H9 (cell line): ENCODE measurements at places on chromosomes 5 and 9.
A peak's percentile ranks its signal among the peaks of the same experiment; 100 is the strongest.

DNA sequence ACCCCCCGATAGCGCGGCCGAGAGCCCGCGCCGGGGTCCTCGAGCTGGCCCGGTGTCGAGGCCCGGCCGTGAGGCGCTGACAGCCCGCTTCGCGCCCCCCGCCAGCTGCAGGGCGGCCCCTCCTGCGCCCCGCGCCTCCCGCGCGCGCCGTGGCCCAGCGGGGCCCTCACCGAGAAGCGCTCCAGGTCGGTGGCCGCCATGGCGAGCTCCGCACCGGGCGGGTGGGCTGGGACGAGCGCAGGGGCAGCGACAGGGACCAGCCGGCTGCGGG is 166 bp downstream of the SEPTIN8 start:
- no peak for DNase-seq

DNA sequence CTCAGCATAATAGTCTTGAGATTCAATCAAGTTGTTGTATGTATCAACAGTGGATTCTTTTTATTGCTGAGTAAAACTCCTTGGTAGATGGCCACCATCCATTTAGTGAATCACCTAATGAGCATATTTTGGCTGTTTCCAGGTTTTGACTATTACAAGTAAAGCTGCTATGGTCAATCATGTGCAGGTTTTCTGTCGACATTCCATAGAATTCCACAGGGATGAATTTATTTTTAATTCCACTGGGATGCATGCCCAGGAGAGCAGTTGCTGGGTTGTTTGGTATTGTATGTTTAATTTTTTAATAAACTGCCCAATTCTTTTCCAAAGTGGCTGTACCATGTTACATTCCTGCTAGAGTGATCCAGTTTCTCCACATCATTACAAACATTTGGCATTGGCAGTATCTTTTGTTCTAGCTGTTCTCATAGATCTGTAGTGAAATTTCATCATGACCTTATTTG is 10.5 kb upstream of the S1PR3 start:
- DNase-seq = no peak

DNA sequence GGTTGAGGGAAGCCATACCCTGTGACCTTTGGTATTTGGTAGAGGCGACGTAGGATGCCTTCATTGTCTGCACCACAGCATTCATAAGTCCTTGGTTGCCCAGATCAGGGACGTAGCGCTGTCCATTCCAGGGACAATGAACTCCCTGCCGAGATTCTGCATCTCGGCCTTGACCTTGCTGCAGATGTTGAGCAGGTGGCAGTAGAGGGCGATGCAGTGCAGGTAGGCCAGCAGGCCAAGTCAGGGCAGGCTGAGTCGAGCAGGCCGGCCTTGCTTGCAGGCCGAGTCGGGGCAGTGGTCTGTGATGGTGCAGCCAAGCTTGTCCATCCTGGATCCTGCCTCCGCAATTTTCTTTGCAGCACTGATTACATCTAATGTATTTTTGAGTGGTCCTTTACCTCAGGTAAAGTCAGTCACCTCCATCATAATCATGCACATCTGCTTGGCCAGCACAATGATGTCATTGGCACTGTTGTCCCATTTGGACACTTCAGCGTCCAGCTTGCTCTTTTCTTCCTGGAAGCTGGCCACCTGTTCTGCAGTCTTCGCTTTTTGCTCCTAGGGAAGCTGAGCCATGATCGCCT is 93.4 kb upstream of the CCDC112 start:
- peak; percentile 83 for DNase-seq

DNA sequence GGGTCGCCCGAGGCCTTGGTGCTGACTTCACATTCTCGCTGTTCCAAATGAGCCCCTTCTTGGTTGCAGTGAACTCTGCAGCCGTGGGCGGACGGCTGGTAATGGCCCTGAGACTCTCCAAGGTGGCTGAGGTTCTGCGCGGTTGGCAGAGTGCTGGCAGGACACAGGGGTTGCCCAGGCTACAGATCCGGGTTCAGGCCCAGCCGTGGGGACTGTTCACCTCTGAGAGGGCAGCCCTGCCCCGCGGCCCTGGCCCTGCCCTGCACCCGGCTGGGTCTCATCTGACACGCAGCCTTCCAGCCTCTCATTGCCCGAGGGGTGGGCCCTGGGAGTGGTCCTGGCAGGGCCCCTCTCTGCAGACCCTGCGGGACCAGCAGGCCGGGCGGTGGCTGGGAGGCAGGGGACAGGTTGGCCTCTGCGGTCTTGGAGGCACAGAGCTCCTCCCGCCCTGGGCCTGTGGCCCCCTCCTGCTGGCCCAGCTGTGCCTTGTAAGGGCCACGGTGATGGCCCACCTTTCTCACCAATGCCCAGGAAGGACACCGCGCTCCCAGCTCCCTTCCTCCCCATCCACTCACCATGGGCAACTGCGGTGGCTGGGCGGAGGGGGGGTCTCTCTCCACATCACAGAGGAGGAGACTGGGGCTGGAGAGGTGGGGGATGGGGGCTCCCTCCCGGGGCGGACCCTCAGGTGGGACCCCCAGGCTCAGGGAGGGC is 51.6 kb downstream of the AHRR start:
- DNase-seq = peak; percentile 46

DNA sequence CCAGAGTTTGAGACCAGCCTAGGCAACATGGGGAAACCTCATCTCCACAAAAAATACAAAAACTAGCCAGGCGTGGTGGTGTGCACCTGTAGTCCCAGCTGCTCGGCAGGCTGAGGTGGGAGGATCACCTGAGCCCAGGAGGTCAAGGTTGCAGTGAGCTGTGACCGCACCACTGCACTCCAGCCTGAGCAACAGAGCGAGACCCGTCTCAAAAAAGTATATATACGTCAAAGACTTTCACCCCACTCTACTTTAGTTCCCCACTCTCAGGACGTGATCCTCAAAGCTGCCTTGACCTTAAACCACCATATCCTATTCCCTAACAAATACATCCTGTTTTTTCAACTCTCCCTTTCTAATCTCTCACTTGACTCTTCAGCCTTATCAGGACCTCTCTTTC is 41.0 kb downstream of the PCDHGC5 start:
- DNase-seq = no peak

- DNase-seq = no peak
These were observed 7.6 kb downstream of the SLC1A1 start for GRCh38 chr9:4497855-4498254.

GRCh38 chr5:68627001-68627400 is 411.4 kb downstream of the PIK3R1 start:
- no peak for DNase-seq

DNA sequence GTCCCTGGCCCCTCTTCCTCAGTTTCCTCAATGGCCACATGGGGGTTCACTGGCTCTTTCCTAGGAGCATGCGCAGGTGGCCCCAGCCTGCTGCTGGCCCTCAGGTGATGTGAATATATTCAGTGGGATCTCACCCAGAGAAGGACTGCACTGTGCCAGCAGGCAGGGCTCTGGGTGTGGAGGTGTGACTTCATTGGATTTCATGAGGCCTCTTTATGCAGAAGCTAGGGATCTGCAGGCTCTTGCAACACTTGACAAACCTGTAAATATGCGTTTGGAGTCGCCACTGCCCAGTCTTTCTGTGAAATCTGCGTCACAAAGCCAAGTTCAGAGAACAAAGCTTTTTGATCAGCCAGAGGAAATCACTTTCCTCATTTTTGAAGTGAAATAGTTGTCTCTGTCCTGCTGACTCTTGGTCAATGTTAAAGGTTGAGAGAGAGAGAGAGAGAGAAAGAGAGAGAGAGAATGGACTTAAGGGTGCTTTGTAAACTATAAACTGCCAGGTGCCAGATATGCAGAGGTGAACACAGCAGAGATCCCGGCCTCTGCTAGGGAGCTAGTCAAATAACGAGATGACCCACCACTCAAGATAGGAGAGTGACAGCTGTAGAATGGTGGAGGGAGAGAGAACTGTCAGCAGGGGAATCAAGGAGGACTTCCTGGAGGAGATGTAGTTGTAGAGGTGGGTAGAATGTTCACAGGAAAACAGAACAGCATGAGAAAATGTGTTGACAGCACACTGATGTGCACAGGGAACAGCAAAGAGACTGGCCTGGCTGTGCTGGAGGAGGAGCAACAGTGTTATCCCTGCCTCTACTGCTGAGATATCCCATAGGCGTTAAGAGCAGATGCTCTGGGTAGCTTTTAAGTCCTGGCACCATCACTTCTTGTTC is 167.0 kb upstream of the ZNF618 start:
- peak; percentile 38 for DNase-seq

- DNase-seq = peak; percentile 73
These were observed 5.8 kb upstream of the BICD2 start for GRCh38 chr9:92770360-92770995.

- no peak for DNase-seq
These were observed 38.0 kb downstream of the CREBRF start for GRCh38 chr5:173094012-173094661.

- DNase-seq = no peak
These were observed 294.7 kb downstream of the ZSWIM6 start for GRCh38 chr5:61626639-61627282.

DNA sequence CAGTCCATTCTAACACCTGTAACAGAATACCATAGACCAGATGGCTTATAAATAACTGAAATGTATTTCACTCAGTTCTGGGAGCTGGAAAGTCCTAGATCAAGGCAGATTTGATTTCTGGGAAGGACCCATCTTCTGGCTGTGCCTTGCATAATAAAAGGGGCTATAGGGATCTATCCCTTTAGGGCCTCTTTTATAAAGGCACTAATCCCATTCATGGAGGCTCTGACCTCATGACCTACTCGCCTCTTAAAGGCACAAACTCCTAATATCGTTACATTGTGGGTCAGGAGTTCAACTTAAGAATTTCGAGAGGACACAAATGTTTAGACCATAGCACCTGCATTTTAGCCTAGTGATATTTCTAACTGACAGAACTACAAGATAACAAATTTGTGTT is 619.0 kb downstream of the CDH18 start:
- DNase-seq = no peak

GRCh38 chr5:180618829-180619562 is 27.7 kb upstream of the SCGB3A1 start:
- peak; percentile 76 for DNase-seq

DNA sequence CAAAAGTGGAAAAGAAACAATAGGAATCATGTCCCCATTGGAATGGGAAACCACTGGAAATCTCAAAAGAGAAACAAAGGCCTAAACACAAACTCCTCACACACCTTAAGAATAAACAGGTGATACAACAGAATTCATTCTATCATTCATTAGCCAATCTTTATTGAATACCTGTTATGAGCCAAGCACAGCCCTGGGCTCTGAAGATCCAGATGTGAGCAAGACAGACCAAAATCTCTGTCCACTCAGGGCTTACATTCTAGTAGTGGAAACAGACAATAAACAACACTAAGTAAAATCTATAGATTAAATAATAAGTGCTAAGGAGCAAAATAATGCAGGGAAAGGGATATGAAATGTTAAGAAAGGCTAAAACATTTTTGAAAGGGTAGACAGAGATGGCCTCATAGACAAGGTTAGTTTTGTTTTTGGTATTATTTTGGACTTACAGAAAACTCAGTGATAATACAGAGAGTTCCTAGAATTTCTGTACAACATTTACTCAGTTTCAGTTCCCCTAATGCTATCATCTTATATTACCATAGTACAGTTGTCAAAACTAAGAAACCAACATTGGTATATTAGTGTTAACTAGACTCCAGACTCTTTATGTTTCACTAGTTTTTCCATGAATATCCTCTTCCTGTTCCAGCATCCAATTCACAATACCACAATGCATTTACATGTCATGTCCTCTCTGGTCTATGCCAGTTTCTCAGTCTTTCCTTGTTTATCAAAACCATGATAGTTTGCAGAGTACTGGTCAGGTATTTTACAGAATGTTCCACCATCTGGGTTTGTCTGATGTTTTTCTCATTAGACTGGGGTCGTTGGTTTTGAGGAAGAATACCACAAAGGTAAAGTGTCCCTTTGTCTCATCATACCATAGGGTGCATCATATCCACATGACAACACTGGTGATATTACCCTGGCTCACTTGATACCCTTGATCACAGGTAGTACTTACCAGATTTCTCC is 103.7 kb downstream of the SIL1 start:
- DNase-seq = no peak

GRCh38 chr5:59164041-59164830 is 581.4 kb downstream of the RAB3C start:
- DNase-seq = no peak

DNA sequence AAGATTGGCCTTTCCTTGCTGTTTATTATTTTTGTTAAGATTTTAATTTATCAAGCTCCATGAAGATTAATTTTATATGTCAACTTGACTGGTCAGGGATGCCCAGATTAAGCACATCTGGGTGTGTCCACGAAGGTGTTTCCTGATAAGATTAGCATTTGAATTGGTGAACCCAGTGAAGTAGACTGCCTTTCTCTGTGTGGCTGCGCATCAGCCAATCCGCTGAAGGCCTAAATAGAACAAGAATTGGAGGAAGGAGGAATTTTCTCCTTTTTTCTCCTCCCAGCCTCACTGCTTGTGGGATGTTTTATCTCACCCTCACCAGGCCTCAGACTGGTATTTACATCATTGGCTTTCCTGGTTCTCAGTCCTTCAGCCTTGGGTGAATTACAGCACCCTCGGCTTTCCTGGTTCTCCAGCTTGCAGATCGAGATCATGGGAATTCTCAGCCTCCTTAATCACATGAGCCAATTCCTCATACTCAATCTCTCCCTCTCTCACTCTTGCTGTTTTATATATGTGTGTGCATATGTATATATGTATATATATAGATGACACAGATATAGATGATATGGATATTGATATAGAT is 135.4 kb upstream of the SPEF2 start:
- DNase-seq = no peak

DNA sequence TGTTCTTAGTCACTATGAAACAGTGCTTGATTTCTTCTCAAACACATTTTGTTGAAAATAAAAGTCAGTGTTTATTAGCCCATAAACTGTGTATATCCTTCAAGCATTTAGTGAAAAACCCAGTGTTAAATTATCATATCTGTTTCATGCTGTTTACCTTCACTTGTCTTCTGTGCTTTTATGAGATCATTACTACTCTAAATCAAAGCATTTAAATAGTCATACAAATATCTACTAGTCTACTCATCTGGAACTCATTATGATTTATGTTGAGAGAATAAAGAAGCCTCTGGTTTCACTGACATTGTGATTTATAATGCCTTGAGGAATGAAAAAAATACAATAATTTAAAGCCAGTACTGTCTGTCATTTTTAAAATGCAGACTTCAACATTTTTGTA is 366.5 kb downstream of the SLCO4C1 start:
- no peak for DNase-seq

DNA sequence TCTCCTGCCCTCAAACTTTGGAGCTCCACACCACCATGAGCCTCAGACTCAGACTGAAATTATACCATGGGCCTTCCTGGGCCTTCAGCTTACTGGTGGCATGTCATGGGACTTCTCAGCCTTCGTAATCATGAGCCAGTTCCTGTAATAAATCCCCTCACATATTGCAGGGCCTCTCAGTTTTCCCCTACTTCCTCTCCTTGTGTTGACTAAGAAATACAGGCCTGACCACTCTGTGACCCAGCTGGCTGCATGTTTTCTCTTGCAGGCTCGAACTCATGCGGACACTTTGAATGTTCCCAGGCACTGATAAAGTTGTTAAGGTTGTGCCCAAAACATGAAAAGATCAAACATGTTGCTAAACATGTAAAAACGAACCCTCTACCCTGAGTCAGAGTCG is 26.2 kb upstream of the SHC3 start:
- DNase-seq = no peak

- DNase-seq = no peak
These were observed 10.2 kb downstream of the KCNIP1 start for GRCh38 chr5:170513856-170514525.

- DNase-seq = no peak
These were observed 54.6 kb downstream of the TSSK1B start for GRCh38 chr5:113379936-113380806.
